Stimulated activated CD8-positive, alpha-beta memory T cell treated with anti-CD3 and anti-CD28 coated beads, Interleukin-7, amount 100 ng/mL, for 24 hours (primary cell): ENCODE measurements at places on chromosomes 7 and 10.

DNA sequence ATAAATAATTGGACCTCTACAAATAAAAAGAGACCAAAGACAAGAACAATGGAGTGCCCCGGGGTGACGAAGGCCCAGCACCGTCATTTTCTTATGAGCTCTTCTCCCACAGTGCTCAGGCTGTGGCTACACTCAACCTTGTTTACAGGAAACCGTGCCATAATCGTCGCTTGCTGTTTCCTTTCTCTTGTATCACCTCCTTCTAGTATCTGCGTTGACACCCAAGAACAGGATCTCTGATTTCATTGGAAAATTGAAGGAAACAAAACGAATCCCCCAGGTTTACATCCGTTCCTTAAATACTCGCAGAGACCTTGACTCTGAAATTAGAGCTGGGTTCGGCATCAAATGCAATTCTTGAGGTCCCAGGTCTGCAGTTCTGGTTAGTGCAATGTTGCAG lies 1.7 kb upstream of the IGFBP3 start:
- no peak for DNase-seq

DNA sequence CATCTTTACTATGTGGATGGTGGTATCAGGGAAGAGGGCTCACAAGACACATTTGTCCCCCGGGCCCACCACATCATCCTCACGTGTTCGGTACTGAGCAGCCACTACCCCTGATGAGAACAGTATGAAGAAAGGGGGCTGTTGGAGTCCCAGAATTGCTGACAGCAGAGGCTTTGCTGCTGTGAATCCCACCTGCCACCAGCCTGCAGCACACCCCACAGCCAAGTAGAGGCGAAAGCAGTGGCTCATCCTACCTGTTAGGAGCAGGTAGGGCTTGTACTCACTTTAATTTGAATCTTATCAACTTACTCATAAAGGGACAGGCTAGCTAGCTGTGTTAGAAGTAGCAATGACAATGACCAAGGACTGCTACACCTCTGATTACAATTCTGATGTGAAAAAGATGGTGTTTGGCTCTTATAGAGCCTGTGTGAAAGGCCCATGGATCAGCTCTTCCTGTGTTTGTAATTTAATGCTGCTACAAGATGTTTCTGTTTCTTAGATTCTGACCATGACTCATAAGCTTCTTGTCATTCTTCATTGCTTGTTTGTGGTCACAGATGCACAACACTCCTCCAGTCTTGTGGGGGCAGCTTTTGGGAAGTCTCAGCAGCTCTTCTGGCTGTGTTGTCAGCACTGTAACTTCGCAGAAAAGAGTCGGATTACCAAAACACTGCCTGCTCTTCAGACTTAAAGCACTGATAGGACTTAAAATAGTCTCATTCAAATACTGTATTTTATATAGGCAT lies 9.1 kb upstream of the CSGALNACT2 start:
- no peak for DNase-seq

DNA sequence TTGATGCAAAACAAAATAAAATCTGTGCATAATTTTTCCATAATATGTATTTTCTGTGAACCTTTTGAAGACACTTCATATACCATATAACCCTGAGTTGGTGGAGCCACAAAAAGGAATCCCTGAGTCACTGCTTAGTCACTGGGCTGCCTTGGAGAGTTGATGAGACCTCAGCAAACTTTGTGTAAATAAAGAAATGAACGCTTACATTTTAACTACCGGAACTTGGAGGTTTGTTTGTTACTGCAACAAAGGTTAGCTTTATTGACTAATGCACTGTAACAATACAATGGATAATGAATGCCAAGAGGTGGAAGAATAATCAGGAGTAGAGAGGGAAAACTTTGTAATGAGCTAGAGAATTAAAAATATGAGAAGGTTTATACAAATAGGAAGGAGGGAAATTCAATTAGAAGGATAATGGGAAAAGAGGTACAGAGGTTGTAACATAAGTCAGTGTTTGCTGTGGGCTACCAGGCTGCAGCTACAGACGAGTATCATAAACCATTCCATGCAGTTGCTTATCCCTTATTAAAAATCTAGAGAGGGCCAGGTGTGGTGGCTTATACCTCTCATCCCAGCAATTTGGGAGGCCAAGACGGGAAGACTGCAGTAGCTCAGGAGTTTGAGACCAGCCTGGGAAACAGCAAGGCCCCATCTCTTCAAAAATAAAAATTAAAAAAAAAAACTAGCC lies 1042.1 kb downstream of the TYW1 start:
- no peak for DNase-seq

DNA sequence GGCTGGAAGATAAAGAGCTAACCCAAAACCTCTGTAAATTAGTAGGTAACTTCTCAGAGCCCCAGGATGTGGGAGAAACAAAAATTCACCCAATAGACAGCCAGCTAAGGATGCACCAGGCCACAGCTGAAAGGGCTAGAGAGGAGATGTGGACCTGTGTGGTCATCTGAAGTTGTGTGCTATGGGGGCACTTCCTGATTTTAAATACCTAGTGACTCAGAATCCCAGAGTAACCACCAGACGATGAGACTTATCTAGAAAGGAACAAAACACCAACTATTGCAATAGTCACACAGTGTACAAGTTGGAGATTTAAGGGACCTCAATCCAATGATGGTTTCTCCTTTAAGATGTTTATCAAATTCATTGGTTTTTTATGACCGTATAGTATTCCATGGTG lies 408.3 kb upstream of the ANKRD30A start:
- DNase-seq = no peak

- DNase-seq = no peak
These were observed 52.6 kb downstream of the HTR7 start for GRCh38 chr10:90805206-90805605.
